ENCODE measurements at places on chromosomes 2 and 18.

GRCh38 chr2:181111059-181111458 lies 130.7 kb downstream of the UBE2E3 start:
- no peak for DNase-seq

DNA sequence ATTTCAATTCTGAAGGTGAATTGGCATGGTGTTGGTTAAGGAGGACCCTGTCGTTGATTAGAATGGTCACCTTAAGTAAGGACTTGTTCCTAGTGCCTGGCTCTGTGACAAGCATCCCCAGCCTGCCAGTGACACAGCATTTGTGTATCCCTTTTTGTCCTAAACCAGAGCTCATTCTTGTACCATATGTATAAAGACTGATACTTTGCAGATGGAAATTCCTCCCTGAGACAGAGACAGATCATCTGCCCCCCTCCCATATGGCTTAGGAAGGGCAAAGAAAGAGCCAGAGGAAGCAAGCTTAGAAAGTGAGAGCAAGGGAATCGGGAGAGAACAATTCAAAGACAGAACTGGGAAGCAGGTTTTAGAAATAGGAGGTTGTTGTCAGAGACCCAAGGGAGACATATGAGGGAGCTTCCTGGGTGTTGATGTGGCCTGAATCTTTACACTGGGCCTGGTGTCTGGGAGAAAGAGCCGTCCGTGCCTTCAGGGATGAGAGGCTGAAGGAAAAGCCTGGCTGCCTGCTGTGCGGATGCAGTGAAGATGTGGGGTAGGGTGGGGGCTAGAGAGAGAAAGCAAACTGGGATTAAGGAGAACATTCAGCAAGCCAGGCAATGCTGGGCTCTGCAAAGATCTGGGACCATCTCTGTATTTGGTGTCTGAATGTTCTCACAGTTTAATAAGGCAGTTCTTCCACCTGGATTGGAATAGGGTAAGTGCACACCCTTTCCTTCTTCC lies 13.2 kb upstream of the CHRNA1 start:
- no peak for DNase-seq

DNA sequence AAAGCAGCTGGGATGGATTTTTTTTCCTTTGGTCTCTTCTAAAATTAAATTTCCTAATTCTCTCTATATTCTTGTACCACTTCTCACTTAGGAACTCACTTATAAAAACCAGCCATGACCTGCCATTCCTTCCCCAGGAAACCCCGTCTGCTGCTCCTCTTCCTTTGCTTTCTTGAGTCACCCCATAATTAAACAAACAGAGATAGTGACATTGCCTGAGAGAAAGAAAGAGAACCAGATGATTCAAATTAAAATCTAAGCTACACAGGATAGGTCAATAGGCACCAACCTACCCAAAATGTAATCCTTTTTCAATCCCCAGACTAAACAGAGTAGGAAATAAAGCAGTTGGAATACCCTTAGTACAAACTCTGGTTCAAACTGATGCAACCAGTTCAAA lies 9.7 kb downstream of the STK39 start:
- peak; percentile 58 for DNase-seq

DNA sequence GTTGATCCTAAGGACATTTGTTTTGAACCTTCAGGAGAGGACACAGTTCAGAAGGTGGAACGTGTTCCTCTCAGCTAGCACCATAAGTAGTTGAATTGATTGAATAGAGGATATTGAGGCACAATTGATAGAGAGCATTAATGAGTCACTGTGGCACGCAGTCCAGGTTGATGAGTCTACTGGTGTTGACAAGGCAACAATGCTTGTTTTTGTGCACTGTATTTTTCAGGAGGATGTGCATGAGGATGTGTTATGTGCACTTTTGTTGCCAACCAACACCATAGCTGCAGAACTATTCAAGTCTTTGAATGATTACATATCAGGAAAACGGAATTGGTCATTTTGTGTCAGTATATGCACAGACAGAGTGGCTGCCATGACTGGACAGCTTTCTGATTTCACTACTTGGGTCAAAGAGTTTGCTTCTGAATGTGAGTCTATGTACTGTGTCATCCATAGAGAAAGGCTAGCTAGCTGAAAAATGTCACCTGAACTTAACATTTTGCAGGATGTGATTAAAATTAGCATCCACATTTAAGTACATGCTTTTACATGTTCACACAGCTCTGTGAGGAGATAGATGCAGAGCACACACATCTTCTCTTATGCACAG lies 140.1 kb upstream of the B3GNT2 start:
- no peak for DNase-seq

Measured in iris pigment epithelial cell (primary cell).